ENCODE measurements at places on chromosomes 7 and 10.

DNA sequence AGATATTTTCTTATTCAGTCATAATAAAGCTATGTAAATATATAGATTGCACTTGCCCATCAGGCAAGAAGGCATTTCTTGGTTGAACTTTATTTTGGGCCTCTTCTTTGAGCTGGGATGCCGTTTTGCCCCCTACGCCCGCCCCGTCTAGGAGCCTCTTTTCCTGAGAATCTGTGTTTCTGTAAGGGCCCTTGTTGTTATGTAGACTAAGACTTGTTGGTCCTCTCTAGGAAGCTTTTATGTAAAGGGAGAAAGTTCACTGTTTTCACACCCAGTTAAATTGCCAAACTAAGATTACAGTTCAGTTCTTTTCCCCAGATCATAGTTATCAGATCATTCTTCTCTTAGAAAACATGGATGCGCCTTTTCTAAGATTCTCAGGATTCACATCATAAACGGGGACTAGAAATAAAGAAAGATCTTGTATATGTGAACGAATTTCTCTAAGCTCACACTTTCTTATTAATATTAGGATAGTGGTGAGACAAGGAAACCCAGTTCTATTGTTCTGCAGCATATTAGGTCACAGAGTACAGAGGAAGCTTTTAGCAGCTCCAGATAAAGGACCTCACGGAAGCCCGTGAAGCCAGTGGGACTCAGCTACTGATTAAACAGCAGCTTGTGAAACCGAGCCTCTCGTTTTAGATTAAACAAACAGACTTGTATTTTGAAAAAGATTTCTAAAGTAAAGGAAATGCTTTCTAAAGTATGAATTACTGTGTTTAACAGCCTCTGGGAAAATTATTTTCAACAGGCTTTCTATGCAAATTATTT, 3.8 kb downstream of the LMTK2 start:
- no peak for DNase-seq

DNA sequence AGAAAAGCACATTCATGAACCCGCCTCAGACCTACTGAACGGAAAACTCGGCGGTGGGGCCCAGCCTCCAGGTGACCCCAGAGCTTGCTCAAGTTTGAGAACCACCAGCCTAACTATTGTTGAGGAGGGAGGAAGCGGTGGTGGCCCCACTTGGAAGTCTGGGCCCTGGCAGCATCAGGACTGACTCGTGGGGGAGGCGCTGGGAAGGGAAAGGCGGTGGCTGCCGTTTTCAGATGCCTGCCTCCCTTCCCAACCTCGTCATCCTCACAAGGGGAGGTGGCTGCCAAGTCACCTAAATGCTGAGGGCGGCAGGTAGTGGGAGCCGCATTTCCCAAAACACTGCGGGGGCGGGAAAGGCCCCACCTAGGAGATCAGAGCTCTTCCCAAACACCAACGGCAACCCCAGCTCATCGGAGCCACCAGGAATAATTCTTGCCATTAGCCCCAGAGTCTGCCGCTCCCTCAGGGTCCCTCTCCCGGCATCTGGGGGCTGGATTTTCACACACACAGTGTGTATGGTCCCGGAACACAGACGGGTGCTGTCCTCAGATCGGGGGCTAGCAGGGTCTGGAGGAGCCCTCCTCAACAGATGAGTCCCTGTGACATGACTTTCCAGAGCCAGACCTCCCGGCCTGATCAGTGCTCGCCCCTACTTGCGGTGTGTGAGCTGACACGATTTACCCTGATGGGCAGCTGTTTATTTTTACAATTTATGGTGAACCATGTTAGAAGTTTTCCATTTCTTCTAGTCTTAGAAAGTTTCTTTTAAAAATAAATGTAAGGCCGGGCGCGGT, 31.3 kb downstream of the PRKAG2 start:
- no peak for DNase-seq

- no peak for DNase-seq
Measured at GRCh38 chr7:32481176-32481575, 9.0 kb downstream of the LSM5 start.

GRCh38 chr7:27148031-27148755, 619 bp upstream of the HOXA6 start:
- DNase-seq = peak; percentile 80

GRCh38 chr10:23189024-23189423, 3.1 kb upstream of the PTF1A start:
- no peak for DNase-seq

DNA sequence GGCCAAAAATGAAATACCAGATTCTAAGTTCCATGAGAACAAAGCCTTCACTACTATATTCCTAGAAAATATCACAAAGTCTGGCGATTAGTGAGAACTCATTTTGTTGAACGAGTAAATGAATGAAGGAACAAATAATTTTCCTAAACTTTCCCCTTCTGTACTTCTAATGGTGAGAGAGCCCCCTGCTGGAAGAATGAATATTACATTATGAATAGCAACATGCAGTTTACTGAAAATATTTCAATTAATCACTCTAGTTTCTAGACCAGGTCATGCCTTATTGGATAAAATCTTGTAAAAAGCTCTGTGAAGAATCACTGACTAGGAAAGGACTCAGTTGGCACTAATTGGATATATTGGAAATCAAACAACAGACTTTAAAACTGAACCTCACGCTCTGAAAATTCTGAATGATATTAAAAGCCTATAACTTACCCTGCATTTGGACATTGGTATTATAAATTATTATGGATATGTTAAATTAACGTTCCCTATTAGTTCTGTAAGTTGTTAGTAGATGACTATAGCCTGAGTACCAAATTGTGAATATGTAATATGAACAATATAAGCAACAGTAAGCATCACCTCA, 32.4 kb upstream of the MTPN start:
- DNase-seq = peak; percentile 82

GRCh38 chr10:79293841-79294581, 53.3 kb upstream of the PPIF start:
- DNase-seq = no peak

DNA sequence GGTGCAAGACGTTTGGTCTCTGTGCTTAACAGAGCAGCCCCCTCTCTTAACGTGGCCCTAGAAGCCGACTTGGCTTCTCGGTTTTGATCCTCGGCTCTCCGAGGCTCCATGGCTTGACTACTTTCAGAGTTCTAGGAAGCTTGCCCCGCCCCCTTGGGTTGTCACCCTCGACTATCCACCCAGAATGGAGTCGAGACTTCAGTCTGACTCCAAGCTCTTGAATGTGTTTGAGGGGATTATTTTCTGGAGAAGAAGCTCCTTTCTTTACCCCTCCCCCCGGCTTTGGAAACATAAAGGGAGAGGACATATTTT, 448 bp downstream of the SEC24C start:
- no peak for DNase-seq

DNA sequence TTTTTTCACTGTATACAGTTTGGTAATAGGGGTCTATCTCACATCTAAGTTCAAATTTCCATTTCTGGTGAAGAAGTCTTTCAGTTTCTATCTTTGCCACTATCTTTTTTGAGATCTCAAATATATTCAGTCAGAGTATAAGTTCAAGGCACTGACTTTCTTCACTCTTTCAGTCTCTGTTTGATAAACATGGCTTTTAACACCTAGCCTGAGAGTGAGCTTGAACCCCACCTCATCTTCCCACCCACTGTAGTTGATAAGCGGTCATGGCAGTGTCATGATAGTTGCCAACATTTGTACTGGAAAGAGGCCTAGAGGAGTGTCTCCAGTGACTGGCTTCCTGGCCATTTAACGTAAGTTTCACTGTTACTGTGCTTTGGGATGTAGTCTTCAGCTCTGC, 41.2 kb upstream of the AGR3 start:
- no peak for DNase-seq

DNA sequence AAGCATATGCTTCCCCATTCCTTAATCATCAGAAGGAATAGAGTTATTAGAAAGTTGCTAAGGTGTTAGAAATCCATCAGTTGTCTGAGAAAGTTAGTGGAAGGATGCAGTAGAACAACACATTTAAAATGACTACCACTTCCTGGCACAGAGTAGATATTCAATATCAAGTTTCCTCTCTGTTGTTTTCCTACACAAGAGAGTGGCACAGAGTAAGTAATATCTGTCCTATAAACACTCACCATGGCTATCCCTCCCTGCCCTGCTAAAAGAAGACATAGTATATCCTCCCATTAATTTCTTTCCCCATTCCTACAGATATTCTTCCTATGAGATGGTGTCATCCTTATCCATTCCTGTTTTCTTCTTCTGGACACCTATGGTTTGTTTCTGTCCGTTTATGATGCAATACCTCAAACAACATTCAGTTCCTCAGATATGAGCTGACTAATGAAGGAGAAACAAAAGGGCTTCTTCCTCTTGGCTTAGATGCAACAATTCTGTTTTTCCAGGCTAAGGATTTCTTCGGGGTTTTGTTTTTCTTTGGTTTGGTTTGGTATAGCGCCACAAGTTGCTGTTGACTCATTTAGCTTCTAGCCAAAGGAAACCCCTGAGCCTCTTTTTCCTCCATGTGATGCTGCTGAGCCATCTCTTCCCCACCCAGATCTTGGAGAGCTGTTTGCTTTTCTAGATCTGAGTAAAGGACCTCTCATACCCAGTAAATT, 32.9 kb upstream of the BPGM start:
- no peak for DNase-seq

Measured in NCI-H1417 (cell line).